ENCODE measurements at places on chromosomes 16 and 17.

- no peak for DNase-seq
These were observed 2.1 kb upstream of the AMDHD2 start for GRCh38 chr16:2517954-2518605.

- DNase-seq, result no peak
These were observed 68.0 kb downstream of the WWP2 start for GRCh38 chr16:69830146-69830533.

DNA sequence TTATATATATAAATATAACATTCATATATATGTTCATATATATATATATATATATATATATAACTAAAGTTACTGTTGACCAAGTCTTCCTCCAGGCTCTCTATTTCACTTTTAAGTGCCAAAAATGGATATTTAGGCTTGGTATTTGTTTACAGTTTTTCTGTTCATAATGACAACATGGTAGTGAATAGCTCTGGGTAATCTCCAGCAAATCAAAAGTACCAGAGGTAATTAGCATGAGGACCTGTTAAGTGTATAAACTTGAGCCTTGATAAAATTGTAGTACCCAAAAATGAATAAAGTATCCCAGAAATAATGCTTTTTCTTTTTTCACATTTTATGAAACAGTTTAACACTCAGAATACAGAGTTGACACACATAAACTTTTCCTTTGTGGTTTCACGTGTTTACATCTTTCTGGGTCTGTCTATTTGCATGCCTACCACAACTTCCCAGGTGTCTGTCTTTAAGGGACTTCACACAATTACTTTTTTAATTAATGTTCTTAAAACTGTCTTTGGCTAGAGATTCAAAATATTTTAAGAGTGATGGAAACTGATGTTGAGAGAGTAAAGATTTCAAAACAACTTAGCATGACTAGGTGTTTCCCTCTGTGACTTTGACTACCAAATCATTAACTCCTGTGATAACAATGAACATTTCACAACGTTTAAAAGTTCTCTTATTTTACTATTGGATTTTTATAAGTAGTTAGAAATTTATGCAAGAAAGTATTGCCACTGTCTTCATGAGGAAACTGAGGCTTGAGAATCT is 47.9 kb downstream of the RABEP1 start:
- DNase-seq, result no peak

DNA sequence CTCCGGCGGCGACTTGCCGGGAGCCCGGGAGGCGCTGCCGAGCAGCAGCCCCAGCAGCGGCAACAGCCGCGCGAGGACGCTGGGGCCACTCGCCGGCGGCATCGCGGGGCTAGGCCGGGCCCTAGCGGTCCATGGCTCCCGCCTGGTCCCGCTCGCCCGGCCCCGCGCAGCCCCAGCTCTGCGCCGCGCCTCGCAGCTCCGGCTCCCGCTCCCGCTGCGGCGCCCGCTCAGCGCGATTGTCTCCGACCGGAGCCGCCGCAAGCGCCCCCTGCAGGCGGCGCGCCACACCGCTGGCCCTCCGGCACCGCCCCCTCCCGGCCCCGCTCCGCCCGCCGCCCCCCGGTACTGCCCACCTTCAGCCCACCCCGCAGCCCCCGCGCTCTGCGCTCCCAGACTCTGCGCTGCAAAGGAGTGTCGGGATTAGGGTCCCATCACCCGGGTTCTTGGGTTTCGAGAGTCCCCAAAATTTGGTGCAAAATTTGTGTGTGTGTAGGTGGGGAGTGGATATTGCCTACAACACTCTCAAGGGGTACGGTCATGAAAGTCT is at the start of gene FAM171A2:
TSS of gene FAM171A2 (minus strand) at position 241 of the 547 bp plus-strand sequence. CDS start at position 102, 139 bp downstream.
- DNase-seq, result peak; percentile 57

GRCh38 chr17:74742153-74742515 is 5.1 kb downstream of the RAB37 start:
- no peak for DNase-seq

- DNase-seq, result no peak
These were observed at the start of gene KLHL10 for GRCh38 chr17:41837761-41838538. TSS of gene KLHL10 (plus strand) at chr17:41837825. CDS start at chr17:41837933, 108 bp downstream.

DNA sequence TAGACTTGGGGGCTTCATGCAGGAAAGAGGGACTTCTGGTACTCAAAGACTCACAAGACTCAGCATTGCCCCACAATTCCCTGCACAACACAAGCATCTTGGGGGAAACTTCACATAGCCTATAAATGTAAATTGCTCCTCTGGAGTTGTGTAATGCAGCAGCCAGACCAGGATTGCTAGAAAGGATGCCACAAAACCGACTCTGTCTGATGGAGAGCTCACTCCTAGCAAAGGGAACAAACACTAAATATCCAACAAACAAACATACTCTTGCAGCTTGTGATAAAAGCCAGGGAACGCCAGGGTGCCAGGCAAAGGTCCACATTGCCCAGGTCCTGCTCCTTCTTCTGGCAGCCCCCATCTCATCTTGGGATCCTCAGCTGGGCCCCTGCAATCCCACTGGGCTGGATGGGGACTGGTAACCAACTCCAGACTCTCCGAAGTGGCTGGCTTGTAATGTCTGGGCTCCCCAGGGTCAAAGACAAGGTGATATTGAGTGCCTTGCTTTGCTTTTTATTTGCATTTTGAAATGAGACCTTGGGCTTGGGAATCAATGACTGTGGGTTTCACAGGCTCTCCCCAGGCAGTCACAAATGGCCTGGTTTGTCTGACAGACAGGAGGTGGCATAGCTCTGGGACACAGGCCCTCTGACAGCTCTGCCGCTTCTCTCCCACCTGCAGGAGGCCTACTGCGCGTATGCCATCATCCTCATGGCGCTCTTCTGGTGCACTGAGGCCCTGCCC is 15.3 kb downstream of the SLC13A2 start:
- DNase-seq, result no peak

DNA sequence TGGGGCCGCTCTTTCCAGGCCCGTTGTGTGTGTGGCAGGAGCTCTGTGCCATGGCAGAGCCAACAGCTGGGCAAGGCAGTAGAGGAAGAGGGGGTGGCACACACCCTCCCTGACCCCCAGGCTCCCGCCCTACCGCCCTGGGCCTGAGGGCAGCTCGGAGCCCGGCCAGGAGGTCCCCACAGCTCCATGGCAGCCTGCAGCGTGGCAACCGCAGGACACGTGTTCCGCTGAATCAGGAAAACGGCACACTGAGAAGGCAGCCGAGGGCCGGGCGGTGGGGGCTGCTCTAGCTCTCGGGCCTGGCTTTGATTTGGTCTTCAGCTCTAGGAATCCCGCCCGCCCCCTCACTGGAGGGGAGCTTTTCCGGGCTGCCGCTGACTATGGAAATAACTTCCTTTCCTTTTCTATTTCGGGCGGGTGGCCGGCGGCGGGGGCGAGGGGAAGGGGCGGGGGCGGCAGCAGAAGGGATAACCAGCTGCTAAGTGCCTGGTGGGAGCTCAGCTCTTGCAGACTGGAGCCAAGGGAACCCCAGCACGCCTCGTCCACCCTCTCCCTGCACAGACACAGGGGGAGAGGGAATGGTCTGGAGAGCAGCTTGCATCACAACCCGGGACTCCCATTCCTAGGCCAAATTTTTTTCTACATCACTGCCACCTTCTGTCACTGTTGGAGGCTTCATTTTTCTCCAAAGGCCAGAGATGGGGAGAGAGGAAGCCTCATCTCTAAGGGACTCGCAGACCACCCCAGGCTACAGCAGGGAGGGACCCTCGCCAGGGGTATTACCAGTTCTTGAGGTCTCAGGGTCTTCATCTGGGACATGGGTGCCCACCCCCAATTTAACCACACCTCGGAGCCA is 24.8 kb upstream of the MRPS23 start:
- peak; percentile 77 for DNase-seq

GRCh38 chr16:30535106-30535776 is 583 bp upstream of the ZNF747 start:
- DNase-seq, result no peak

DNA sequence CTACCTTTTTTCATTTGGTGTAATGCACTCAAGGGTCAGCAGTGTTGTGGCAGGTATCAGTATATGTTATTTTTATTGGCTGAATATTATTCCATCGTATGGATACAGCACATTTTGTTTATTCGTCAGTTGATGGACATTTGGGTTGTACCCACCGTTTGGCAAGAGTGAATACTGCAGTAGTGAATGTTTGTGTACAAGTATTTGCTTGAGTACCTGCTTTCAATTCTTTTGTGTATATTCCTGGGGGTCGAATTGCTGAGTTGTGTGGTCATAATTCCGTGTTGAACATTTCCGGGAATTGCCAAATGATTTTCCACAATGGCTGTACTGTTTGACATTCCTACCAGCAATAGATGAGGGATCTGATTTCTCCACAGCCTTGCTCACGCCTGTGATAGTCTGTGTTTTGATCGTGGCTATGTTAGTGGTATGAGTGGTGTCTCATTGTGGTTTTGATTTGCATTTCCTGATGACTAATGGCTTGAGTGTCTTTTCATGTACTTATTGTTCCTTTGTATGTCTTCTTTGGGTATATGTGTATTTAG is 108.4 kb downstream of the OR1D5 start:
- DNase-seq, result no peak

- DNase-seq, result no peak
These were observed 100.5 kb downstream of the PLCG2 start for GRCh38 chr16:81879625-81880024.

GRCh38 chr16:11165349-11165748 is 90.7 kb downstream of the SOCS1 start:
- DNase-seq, result no peak

- no peak for DNase-seq
These were observed 371.0 kb downstream of the RBFOX1 start for GRCh38 chr16:7703672-7704071.

GRCh38 chr17:1232331-1232730 is 37.9 kb upstream of the BHLHA9 start:
- DNase-seq, result no peak

GRCh38 chr16:59478838-59479237 is 744.7 kb upstream of the GOT2 start:
- DNase-seq, result no peak

GRCh38 chr16:67995423-67995822 is 3.9 kb downstream of the DPEP2 start:
- DNase-seq, result no peak

- no peak for DNase-seq
These were observed 345.1 kb downstream of the XYLT1 start for GRCh38 chr16:17125671-17126070.

DNA sequence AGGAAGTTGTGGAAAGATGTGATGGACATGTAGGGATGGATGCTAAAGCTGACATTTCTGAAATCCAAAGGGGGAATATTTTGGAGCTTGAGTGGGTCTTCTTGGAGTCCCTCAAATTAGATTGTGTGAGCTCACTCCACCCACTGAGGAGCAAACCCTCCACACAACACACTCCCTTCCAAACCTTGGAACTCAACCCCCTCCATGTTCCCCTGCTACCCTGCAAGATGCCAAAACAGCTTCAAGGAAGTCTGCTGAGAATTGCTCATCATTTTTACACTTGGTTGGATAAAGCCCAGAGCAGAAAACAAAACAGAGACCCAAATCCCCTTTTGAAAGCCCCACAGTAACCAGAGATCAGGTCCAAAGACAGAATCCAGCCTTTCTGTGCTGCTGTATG is 103.3 kb upstream of the ERCC4 start:
- DNase-seq, result no peak

DNA sequence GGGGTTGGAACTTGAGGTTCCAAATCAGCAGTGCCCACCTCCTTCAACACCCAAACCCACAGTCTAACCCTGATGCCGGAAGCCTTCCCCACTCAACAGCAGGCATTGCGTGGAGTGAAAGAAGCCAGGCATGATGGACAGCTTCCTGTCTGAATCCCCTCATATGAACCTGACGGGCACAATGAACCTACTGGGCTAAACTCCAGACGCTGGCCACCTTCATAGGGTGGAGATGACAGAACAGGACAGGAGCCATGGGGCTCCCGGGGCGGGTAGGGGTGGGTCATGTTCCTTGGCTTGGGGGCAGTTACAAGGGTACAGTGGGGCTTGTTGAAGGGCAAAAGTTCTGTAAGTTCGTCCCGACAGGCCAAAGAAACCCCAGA is 460 bp upstream of the HSBP1 start:
- DNase-seq, result no peak

- no peak for DNase-seq
These were observed 1.2 kb upstream of the FLYWCH1 start for GRCh38 chr16:2910441-2910969.

GRCh38 chr17:57408071-57408811 is 151.9 kb downstream of the MSI2 start:
- no peak for DNase-seq

DNA sequence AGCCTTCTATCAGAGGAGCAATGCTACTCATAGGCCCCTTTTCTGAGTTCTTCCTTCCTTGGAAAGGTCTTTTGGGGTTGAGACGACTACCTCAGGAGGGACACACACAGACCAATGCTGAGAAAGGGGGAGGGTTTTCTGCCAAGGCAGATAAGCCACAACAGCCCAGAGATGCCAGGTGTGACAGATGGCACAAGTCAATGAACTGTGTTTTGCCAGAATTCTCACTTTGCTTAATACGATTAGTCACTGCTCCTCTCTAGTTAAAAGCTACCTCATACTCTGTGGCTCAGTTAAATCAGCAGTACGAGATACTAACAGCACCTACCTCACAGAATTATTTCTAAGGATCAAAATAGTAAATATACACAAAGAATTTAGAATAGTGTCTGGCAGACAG is 8.0 kb downstream of the BRD7 start:
- DNase-seq, result no peak

DNA sequence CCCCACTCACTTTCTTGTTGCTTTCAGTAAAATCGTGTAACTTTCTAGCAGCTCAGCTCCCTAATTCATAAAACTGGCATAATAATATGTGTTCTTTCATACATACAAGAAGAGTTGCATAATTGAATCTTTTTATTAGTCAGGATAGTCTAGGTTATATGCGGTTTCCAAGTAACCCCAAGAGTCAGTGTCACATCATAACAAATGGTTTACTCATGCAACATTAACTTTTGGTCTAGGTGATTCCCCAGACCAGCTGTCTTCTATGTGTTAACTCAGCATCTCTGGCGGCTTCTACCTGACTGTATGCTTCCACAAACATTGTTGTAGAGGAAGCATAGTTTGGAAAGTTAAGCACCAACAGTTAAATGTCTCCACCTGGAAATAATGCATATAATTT is 1000.4 kb downstream of the CDH11 start:
- no peak for DNase-seq

DNA sequence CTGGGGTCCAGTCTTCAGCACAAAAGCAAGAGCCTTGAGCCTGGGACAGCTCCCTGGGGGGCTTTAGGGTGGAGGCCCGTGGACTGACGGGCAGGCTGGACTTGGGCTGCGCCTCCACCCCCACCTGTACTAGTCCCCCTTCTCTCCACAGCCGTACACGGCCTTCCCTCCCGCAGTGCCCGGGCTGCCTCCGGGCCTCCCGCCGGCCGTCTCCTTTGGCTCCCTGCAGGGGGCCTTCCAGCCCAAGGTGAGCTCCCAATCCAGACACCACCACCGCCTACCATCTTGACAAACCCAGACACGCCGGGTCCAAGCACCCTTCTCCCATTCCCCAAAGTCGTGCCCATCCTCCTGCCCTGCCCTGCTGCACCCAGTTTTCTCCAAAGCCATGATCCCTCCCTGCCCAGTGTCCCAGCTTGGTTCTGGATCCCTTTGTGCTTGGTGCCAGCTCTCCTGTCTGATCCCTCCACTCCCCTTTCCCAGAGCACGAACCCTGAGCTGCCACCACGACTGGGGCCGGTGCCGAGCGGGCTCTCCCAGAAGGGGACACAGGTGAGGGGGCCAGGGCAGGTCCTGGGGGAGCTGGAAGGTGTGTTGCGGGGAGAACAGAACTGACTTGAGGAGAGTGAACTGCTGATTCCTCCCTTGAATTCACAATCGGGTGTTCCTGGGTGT is 7.1 kb downstream of the FBRS start:
- no peak for DNase-seq

- no peak for DNase-seq
These were observed 511.6 kb downstream of the MAF start for GRCh38 chr16:79088971-79089370.

GRCh38 chr17:14353861-14354474 is 53.1 kb downstream of the HS3ST3B1 start:
- no peak for DNase-seq
